ENCODE measurements at places on chromosomes 5 and 9.

GRCh38 chr5:179794575-179794974 lies 789 bp downstream of the LTC4S start:
- DNase-seq: no peak

GRCh38 chr9:85213650-85214607 lies 527.8 kb downstream of the AGTPBP1 start:
- no peak for DNase-seq

DNA sequence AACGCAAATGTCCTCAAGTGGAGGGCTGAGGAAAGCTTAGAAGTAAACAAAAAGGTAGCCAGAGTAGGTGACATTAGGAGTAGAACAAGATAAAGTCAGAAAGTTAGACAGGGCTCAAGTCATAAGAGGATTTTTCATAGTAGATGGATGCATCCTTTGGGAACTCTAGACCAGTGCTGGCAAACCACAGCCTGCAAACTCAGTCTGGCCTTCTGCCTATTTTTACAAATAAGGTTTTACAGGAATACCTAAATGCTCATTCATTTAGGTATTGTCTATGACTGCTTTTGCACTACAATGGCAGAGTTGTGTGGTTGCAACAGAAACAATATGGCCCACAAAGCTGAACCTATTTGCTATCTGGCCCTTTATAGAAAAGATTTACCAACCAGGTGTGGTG lies 116.0 kb upstream of the HMHB1 start:
- DNase-seq: no peak

DNA sequence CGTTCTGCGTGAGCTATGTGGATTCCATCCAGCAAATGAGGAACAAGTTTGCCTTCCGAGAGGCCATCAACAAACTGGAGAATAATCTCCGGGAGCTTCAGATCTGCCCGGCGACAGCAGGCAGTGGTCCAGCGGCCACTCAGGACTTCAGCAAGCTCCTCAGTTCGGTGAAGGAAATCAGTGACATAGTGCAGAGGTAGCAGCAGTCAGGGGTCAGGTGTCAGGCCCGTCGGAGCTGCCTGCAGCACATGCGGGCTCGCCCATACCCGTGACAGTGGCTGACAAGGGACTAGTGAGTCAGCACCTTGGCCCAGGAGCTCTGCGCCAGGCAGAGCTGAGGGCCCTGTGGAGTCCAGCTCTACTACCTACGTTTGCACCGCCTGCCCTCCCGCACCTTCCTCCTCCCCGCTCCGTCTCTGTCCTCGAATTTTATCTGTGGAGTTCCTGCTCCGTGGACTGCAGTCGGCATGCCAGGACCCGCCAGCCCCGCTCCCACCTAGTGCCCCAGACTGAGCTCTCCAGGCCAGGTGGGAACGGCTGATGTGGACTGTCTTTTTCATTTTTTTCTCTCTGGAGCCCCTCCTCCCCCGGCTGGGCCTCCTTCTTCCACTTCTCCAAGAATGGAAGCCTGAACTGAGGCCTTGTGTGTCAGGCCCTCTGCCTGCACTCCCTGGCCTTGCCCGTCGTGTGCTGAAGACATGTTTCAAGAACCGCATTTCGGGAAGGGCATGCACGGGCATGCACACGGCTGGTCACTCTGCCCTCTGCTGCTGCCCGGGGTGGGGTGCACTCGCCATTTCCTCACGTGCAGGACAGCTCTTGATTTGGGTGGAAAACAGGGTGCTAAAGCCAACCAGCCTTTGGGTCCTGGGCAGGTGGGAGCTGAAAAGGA lies 10.9 kb downstream of the QRFP start:
- DNase-seq: no peak

GRCh38 chr5:137995077-137995748 lies 37.7 kb downstream of the FAM13B start:
- DNase-seq: no peak

Measured in stimulated activated CD4-positive, alpha-beta T cell treated with anti-CD3 and anti-CD28 coated beads, Interleukin-1b, Interleukin-23, amount 100 ng/mL, for 1 hour (primary cell).